SJCRH30 (cell line): ENCODE measurements at places on chromosomes 1 and 21. TPM values are rescaled to one million over a fixed set of nuclear protein-coding genes. Genes with fewer than 3 reads are reported as not detected.

Gene GJC2
- total RNA-seq: 0.43 and 0.59 TPM in 2 replicates

Gene PRAMEF6
- not detected in 2 replicates for total RNA-seq

Gene NHLH1
- total RNA-seq: 1.4 and 2.2 TPM in 2 replicates

GRCh38 chr1:890661-891060 is 33.1 kb upstream of the SAMD11 start:
- DNase-seq: no peak

- no peak for DNase-seq
These were observed 13.1 kb upstream of the EDN2 start for GRCh38 chr1:41497461-41498030.

DNA sequence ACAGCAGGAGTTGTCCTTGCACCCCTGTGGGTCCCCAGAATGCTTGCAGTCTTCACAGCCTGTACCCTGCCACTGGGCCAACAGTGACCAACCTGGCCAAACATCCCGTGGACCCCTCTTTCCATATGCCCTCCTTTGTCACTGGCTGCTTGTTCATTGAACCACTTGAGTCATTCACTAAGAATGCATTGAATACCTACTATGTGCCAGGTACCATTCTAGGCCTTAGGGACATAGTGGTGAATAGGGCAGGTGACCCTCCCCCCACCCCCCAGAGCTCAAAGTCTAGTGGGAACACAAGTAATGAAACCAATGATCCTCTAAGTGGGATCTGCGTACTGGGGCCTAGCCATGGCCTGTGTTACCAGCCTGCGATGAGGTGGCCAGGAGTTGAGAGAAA is 28.2 kb downstream of the PIGP start:
- DNase-seq: no peak

DNA sequence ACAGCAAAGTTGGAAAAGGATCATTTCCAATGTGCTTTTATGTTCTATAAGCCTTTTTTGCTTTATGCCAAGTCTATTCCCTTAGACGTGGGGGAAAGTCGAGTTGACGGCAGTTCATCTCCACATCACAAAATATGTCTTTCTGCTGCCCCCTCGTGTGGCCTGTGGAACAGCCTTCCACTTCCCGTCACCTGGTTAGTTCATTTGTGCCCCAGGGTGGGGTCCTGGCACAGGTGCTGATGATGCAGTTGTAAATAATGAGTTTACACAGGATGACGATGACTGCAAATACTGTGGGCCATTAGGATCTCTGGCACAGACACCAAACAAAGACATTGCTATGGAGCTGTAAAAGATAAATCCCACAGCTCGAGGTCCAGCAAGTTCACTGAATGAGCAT is 10.0 kb upstream of the OTUD3 start:
- peak; percentile 38 for DNase-seq
